ENCODE measurements at places on chromosomes 4 and X.

DNA sequence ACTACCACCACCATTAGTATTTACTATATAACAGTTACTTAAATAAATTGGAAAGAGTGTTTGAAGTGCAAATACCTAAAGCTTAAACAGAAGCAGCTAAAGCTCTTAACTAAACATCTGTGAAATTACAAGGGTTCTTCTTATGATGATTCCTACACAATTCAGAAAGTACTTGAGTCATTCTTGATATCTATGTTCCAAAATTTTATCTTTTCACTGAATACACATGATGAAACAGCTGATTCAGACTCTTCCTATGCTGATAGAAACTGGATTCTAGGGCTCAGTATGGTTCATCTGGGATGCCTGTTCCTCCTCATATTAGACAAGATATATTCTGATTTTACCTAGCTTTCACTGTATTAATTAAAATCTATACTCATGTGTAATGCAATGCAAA is 13.6 kb downstream of the EREG start:
- DNase-seq = no peak

- DNase-seq = no peak
Observed at GRCh38 chr4:175385797-175386196, 426.3 kb downstream of the GPM6A start.

DNA sequence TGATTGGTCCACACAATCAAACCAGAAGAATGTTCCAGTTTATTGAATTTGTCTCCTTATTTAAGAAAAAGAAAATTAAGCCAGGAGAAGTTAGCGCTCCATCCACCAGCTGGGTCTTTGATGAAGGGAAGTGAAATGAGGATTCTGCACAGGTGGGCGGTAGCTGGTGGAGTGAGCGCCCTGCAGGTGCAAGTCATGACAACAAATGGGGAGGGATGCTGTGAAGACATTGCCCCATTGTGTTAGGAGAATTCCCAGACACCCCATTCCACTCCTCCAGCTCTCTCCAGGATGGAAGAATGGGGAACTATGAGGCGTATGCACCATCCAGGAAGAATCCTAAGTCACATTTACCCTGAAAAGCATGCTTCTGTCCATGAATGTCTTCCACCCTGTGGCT is 22.9 kb downstream of the PLRG1 start:
- DNase-seq = no peak

DNA sequence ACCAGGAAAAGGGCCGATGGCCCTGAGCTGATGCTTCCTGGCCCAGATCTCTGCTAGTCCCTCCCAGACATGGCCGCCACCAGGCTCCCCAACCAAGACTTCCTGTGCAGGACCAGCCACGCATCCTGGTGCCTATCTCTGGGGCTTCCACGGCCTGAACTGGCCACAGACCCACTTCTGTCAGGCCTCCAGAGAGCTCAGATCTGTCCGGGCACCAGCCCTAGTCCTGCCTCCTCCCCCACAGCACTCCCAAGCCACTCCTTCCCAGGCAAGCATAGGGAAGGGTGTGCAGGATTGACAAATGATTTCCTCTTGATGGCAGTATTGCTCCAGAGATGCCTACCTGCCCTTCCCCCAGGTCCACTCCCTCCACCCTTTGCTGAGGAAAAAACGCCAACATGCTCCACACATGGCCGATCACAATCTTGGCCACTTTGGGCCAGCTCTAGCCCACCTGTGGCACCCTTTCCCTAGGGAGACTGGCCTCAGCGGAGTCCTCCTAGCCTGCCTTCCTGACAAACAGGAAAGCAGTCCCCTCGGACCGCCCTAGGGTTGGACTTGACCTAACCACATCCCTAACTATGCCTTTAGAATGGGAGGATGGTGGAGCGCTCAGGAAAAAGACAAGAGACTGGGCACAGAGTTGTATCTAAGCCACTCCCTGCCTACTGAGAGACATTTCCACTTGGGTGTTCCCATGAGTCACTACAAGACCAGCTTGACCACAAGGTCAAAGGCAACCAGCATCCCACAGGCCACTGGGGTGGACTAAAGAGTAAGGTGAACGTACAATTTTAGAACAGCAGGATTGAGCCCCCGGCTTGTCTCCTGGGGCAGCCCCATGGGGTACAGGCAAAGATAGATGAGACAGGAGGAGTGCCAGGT is 277.5 kb upstream of the AGTR2 start:
- DNase-seq = no peak

DNA sequence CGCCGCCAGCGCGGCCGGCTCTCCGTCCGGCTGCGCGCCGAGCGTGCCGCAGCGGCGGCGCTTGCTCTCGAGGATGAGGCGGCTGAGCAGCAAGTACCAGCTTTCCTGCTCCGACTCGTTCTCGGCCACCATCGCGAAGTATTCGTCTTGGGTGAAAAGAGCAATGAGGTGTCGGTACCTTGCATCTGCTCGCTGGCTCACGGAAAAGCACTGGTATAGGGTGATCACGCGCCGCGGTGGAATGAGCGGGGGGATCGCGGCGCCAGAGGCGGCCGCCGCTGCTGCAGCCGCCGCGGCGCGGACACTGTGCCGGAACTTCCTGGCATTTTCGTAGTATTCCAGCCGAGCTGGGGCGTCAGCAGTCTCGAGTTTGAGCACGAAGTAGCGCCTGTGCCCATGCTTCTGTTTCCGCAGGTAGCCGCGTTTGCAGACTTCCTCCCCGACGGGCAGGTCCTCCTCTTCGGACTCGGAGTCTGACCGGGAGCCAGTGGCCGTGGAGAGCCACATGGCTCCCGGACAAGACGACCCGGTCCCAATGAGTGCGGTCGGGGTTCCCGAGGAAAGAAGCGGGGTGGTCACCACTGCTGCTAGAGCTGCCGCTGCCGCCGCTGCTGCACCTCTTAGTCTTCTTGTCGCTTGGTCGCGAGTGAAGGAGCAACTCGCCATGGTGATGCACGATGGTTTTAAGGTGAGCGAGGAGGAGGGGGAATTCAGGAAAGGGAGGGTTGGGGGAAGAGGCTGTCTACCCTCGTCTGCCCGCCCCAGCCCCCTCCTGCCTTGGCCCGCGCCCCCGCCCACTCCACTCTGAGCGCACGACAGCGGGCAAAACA is 469 bp downstream of the IRS4 start:
- no peak for DNase-seq

DNA sequence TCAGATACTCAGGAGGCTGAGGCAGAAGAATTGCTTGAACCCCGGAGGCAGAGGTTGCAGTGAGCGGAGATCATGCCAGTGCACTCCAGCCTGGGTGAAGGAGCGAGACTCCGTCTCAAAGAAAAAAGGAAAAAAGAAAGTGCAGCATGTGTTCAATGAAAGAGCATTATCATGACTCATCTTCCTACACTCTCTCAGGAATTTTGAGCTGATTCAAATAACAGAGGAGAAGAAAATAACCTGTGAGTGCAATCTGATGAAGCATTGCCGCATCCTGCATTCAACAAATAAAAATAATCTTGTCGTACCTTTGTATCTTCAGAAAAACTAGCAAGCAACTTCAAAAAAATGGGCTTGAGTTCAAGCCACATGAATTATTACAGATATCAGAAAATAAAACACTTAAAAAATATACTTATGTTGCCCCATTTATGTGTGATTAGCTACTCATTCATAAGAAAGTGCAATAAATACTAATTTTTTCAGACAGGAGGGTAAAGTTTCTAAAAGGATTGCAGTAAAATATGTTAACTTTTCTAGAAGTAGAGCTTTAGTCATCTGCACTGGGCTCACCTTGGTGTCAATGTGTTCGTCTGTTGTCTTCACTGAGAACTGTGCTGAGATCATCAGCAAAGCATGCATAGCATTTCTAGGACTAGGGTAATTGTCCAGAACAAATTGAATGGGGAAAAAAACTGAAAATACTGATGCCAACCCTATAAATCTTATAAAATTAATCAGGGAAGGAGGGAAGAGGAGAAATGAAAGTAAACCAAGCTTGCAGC is 90.4 kb upstream of the VCX3B start:
- DNase-seq = no peak

GRCh38 chr4:11700751-11701226 is 272.1 kb upstream of the HS3ST1 start:
- DNase-seq = no peak

GRCh38 chr4:116361790-116362189 is 723.6 kb downstream of the TRAM1L1 start:
- DNase-seq = no peak

- DNase-seq = peak; percentile 30
Observed at GRCh38 chrX:132480581-132481203, 8.1 kb downstream of the MBNL3 start.

GRCh38 chrX:148609515-148610327 is 109.3 kb downstream of the AFF2 start:
- no peak for DNase-seq

GRCh38 chrX:42615161-42615563 is 162.8 kb downstream of the PPP1R2C start:
- DNase-seq = no peak

- DNase-seq = no peak
Observed at GRCh38 chrX:48719958-48720357, 23.4 kb downstream of the SUV39H1 start.

DNA sequence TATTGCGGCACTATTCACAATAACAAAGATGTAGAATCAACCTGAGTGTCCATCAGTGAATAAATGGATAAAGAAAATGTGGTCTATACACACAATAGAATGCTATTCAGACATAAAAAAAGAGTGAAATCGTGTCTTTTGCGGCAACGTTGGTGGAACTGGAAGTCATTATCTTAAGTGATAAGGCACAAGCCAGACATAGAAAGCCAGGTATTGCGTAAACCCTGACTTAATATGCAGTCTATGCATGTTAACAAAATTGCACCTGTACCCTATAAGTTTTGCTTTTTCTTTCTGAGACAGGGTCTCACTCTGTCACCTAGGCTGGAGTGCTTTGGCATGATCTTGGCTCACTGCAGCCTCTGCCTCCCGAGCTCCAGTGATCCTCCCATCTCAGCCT is 28.6 kb downstream of the KIAA0232 start:
- DNase-seq = no peak

DNA sequence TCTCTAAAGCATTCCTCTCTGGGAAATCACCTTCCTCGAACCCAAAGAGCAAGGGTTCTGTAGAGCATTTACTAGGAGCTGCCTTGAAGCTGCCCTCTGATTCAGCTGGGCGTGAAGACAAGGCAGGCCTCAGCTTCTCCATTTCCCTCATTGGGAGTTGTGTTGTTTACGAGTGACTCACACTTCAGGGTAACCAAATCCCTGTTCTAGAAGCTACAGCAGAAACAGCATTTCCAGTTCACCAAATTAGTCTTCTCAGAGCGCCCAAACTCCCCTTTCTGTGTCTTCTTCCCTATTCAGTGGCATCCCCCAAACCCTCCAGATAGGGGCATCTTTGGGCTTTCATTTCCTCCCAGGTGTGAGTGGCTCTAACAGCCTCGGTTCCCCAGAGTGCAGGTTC is 863 bp upstream of the XPNPEP2 start:
- DNase-seq = peak; percentile 3

DNA sequence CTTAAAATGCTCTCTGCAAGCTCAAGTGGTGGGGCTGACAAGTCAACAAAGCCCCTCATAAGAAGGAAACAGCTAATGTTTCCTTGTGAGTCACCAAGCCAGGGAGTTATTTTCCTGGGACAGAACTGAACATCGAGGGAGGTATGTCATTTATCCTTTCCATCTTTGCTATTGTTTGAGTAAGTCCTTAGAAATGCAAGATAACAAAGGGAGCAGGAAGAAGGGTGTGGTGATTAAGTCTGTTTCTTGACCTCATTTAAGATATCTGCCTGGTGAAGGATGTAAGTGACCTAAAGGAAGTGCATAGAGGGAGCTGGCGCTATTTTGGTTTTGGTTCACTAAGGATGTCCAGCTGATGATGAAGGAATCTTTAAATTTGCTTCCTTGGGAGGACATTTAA is 39.9 kb downstream of the ATG4A start:
- DNase-seq = no peak

DNA sequence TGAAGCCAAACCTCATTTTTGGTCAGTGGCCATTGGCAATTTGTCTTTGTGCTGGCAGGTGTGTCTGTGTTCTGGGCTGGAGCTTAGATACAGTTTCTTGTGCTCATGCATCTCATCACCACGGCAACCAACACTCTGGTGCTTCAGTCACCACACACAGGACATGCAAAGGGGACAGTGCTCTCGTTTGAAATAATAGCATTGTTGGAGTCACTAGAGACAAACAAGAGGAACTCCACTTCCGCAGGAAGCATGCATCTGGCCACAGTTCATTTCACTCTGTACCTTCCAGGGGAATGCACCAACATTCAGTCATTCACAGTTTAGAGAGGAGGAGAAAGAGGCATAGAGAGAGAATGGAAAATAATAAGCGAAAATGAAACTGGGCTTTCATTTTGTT is 267.4 kb downstream of the ANK2 start:
- no peak for DNase-seq

- no peak for DNase-seq
Observed at GRCh38 chr4:134787315-134787714, 585.7 kb upstream of the PABPC4L start.

Measured in SIG-M5 (cell line).